ENCODE measurements at places on chromosomes 2 and 18.

DNA sequence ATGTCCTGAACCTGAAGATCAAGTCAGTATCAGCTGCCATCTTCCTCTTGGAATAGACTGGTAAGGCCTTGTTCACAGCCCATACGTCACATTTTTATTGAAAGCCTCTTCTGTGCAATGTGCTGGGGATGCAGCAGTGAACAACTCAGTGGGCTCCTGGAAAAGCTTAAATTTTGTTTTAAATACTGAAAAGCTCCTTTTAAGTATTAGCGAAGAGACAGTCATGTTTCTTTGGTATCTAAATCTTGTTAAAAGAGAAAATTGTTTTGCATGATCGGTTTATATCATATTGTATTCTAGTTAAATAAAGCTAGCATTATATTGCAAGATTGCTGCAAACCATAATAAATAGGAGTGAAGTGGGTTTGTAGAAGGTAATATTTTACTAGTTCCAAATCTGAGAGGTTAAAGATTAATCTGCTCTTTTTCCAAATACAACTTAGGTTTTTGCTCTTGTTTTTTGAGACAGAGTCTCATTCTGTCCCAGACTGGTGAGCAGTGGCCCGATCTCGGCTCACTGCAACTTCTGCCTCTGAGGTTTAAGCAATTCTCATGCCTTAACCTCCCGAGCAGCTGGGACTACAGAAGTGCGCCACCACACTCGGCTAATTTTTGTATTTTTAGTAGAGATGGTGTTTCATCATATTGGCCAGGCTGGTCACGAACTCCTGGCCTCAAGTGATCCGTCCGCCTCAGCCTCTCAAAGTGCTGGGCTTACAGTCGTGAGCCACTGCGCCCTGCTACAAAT lies 1.6 kb upstream of the RMDN2 start:
- no peak for DNase-seq

- no peak for DNase-seq
These were observed 11.4 kb downstream of the SESTD1 start for GRCh38 chr2:179253226-179253625.

DNA sequence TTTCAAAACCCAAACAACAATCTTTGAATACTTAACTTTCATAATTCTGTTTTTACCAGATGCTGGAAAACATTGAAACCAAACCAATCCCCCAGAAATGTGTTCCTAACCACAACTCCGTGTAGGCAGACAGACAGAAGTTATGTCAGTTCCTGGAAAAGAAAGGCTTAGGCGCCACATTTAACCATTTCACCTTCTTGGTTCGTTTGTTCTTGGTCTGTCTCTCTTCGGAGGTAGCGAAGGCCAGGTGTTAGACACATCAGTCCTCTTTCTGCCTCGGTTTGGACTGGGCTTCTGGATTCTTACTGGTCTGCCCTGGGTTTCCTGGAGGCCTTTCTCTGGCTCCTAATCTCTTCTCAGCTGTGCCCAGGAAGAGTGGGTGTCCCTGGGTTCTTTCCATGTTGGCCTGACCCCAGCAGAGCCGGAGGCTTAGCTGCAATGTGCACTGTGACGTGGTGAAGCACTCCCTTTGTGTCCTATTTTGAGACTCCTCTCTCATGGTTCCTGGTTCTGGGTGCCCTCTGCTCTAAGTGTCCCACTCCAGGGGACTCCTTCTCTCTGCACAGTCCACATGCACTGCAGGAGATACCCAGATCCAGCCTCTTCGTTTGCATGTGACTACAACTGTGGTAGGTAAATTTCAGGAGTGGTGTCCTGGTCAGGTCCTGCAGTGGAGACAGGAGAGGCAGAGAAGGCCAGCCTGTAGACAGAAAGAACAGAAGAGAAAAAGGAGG lies 23.1 kb upstream of the RAB31 start:
- DNase-seq: no peak

DNA sequence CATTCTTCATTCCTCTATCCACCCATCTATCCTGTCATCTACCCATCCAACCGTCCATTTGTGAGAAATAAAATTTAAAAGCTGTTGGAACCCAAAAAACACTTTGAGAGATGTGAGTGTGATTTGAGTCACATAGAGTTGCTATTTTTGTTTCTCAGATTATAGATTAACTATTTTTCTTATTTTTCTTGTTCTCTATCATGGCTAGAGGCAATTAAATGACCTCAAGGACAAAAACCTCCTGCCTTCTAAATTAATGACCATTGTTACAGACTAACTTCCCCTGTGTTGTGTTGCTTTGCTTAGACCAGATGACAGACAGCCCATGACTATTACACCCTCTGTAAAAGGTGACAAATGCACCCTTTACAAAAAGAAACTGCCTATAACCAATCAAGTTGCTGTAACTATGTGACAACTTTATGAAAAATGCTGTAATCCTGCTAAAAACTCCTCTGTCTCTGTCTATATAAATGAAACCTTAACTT lies 207.9 kb upstream of the CXCR4 start:
- no peak for DNase-seq

GRCh38 chr18:58645398-58645797 lies 16.5 kb upstream of the ALPK2 start:
- no peak for DNase-seq

DNA sequence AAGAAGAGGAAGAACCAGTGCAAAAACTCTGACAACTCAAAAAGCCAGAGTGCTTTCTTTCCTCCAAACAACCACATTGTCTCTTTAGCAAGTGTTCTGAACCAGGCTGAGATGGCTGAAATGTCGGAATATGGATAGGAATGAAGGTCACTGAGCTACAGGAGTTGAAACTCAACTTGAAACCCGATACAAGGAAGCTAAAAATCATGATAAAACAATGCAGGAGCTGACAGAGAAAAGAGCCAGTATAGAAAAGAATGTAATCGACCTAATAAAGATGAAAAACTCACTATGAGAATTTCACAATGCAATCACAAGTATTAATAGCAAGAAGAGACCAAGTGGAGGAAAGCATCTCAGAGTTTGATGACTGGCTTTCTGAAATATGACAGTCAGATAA lies 15.0 kb upstream of the EIF2AK3 start:
- DNase-seq: no peak

- DNase-seq: peak; percentile 82
These were observed at the start of gene EMILIN1 for GRCh38 chr2:27078267-27079194. EMILIN1 (plus strand) TSS chr2:27078615; CDS start chr2:27079066, 451 bp downstream.

DNA sequence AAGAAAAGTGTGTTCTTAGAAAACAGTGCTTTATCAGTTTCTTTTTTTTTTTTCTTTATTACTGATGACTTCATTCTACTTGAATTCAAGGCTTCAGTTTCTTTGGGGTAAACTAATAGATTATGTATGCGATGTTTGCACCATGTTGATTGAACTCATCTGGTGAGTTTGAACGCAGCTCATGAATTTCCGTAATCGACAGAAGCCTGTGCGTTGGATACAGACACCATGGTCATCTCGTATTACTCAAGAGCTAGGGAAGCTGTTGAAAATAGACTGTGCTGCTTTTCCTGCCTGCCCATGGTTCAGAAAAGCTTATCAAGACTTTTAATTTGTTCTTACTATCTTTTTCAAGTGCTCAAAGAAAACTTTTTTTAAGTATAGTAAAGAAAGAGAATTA lies 185.5 kb upstream of the NRP2 start:
- no peak for DNase-seq

DNA sequence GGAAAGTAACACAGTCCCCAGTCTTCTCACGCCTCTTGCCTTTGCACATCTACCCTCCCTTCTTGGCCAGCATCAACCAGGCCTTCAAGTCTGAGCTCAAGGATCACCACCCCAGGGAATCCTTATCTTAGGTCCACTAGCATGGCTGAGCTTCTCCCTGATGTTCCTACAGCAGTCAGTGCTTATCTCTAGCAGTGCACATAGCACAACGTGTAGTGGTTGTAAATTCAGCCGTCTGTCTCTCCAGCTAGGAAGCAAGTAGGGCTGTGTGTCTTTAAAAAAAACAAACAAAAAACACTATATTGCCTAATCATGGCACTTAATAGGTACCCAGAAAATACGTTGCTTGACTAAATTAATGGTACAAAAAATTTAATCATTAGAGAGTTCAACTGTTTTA lies 29.2 kb downstream of the KCNG3 start:
- DNase-seq: no peak

DNA sequence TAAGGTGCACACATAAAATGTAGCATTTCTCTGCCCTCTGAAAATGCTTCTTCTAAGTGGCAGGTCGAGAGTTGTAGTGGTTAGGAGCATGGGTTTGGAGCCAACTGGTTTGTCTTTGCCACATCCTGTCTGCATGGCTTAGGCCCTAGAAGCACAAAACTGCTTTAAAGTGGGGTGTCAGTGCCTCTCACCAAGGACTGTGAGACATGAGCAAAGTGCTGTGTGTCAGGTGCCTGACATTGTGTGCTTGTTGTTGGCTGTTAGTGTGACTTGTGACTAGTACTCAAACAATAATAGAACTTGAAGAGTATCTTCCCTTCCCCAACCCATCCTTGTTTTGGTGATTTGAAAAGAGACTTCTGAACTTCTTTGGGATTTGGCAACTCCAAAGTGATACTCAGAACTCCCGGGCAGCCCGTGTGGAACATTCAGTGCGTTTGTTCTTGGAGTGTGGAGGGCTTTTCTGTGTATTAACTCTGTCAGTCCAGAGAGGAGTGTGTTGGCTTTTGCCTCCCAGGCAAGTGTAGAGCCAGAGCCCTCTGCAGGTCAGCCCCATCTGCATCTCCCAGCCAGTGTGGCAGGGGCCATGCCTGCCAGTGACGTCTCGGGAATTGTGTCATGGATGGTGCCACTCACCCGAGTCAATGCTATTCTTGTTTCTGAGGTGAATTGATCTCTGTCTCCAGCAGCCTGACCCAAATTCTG lies 5.0 kb downstream of the MGAT5 start:
- DNase-seq: no peak

DNA sequence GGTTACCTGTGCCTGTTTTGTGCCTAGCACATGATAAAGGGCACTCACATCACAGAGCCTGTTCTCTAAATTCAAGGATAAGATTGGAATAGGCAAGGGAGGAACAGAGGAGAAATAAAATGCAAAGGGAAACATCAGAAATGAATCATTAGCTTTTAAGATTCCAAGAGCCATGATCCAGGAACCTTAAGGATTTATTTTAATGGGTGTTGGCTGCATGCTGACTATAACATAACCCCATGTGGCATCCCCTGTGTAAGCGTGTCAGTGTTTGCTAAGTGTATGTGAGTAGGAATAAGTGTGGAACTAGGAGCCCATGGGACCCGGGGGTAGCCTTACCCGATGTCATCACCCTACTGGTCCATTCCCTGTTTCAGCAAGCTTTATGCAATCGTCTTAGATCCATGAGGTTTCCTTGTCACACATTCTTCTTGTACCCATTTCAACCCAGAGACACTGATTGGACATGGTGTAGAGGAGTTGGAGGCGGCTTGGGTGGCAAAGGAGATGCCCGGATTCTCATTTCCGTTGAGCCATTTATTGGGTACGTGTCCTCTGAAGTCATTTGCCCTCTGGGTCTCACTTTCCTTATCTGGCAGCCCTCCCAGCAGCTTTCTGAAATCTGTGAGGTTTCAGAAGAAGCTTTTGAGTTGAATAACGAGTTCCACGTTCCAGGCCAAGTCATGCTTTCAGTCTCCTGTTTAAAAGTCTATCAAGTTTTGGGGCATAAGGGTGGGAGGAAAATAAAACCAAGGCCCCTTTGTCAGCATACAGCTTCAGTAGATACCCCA lies 117.0 kb downstream of the MGAT5 start:
- no peak for DNase-seq

GRCh38 chr2:217060516-217060915 lies 200.7 kb upstream of the TNP1 start:
- DNase-seq: no peak

GRCh38 chr2:134550566-134551164 lies 168.1 kb downstream of the TMEM163 start:
- no peak for DNase-seq

- DNase-seq: no peak
These were observed 26.2 kb downstream of the PHLPP1 start for GRCh38 chr18:62741584-62741983.

- peak; percentile 41 for DNase-seq
These were observed 2082.3 kb upstream of the CELF4 start for GRCh38 chr18:39647627-39648534.
